HuH-7.5 (cell line): ENCODE measurements at places on chromosomes 6 and 20.

DNA sequence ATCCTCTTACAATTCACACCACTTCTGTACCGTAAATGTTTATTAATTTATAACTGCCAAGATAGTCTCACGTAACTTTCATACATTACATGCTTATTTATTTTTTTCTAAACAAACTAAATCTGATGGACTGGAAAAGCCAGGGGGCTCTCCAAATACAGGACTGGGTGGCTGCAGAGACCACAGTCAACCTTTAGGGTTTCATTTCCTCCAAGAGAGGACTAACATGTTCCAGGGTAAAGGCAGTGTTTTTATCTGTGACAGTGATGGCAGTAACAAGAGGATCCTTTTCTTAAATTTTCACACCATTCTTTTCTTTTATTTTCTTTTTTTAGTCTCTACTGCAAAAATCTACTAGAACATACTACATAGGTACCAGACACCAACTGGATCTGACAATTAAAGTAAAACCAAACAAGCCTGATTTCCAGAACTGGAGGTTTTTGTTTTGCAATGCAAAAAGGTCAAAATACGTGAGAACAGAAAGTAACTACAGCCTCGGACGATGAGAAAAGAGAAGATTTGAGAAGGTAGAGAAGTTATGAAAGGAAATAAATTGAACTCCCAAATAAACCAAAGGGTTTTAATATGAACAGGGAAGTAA, 1.2 kb downstream of the LMBRD1 start:
- DNase-seq, result no peak

DNA sequence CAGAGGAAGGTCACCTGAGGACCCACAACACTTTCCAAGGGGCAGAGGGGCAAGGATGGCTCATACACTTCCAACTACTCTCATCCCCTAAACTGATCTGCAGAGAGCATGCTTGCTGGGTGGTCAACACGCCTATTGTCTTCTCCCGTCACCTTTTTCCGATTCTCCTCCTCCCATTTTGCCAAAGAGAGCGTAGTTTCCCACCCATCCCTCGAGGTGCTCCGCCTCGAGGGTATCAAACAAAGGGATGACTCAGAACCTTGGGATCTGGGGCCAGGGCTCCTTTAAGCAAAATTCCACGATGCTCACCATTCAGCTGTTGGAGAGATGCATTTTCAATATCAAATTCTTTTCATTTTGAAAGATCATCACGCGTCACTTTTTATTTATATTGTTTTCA, 507.5 kb upstream of the SULF2 start:
- no peak for DNase-seq

- DNase-seq, result no peak
Observed at GRCh38 chr6:87541744-87542143, 48.0 kb downstream of the RARS2 start.

DNA sequence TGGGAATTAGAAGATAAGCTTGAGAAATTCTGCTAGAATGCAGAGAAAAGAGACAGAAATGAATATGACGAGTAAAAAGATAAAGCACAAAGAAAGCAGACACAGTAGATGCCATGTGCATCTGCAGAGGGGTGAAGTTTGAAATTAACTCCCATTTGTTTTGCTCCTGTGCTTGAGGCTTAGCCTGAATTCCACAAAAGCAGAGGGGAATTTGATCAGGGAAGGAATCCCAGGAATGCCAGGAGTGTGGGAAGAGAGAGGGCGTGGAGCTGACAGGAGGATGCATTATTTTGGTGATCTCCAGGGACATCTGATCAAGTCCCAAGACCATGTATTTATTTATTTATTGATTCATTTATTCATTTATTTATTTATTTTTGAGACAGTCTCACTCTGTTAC, 55.6 kb downstream of the SLC22A1 start:
- DNase-seq, result no peak

DNA sequence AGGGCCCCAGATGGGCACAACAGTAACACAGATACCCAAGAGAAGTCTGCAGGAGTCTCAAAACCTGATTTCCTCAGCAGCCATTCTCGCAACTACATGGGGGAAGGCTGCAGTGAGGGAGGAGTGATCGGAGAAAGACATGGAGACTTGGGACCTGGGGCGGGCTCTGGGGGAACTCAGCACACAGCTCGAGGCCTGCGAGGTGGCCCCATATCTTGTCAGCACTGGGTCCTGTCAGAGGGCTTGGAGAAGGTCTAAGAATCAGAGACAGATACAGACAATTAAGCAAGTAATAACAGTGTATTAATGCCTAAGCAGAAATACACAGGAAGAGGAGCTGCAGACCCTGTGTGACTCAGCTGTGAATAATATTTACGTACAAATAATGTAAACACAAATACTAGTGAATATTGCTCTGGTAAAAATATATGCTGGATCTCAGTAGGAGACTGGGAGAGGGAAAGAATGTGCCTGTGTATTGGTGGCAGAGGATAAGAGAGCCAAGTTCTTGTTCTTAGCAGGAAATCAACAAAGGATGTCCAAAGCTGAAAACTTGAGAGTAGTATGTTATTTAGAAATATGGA, 336.2 kb downstream of the ZFAND3 start:
- no peak for DNase-seq

- DNase-seq, result peak; percentile 76
Observed at GRCh38 chr20:13788167-13788834, 3.5 kb downstream of the NDUFAF5 start.

DNA sequence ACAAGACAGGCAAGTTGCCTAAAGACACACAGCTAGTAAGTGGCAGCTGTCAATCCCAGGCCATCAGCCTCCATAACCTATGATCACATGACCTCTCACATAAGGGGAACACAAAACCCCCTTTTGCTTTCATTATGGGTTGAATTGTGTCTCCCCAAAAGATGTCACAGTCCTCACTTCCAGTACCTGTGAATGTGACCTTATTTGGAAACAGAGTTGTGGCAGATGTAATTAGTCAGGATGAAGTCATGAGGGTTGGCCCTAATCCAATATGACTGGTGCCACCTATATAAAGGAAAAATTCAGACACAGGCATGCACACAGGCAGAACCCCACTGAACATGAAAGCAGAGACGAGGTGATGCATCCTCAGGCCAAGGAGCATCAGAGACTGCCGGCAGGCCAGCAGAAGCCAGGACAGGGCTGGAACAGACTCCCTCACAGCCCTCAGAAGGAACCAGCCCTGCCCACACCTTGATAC, 33.6 kb downstream of the GFOD1 start:
- no peak for DNase-seq

GRCh38 chr6:133613211-133613610, 275.7 kb upstream of the TCF21 start:
- DNase-seq, result no peak

DNA sequence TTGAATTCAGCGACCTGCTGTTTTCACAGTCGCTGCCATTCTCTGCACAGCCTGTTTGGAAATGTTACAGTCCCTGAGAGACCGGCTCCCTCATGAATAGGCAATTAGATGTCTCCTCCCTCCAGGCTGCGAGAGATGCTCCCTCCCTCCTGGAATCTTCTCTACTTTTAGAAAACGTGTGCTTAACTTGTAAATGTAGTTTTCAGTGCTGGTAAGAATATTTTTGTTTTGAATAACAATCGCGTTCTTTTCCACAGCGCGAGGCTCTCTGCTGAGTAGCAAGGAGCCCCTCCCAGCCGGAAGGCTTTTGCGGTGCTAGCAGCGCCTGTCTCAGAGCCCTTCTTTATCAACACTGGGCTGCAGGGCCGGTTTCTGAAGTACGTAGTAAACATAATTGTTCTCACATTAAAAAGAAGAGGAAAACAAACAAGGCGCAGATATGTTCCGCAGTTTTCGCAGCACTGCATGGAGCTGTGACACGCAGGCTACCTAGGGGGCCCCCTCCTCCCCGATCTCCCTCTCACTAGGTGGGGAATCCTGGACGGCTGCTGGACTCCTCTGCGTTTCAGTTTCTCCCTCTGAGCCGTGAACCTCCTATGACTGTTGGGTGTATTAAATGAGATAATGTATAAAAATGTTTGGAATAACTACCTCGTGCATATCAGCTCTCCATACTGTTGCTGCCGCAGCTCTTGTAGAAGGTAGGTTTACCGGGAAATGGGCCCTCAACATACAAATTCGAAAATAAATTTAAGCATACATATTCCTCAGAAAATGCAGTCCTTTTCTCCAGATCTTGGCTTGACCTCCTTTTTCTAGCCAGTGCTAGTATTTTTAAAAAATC, 79.0 kb upstream of the SPACA1 start:
- DNase-seq, result no peak

GRCh38 chr6:113141901-113142300, 715.2 kb upstream of the MARCKS start:
- DNase-seq, result no peak

- no peak for DNase-seq
Observed at GRCh38 chr6:131955876-131956275, 4.7 kb upstream of the CCN2 start.

DNA sequence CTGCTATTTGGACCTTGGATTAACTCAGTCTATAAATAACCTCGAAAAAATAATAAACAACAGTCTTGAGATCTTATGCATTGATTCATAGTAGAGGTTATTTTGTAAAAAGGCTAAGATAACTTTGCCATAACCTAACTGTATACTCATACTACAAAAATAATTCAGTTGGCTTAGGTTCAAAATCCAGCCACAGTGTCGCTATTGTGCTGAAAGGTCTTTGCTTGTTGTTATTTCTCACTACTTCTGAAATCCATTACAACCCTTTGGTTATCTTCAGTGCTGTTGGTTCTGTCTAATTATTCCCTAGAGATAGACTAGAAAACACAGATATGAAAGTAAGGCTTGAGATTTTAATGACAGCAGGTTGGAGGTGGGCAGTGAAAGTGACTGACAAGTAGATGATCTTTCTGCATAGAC, 74.4 kb downstream of the MKKS start:
- no peak for DNase-seq

- no peak for DNase-seq
Observed at GRCh38 chr20:911882-912600, 4.1 kb downstream of the ANGPT4 start.

- no peak for DNase-seq
Observed at GRCh38 chr20:50270034-50270395, 79.4 kb downstream of the CEBPB start.

GRCh38 chr6:5832668-5833067, 174.1 kb downstream of the NRN1 start:
- no peak for DNase-seq

- DNase-seq, result no peak
Observed at GRCh38 chr6:32854376-32855178, 585 bp downstream of the PSMB9 start.

GRCh38 chr6:7237653-7238188, 75.3 kb downstream of the SSR1 start:
- DNase-seq, result no peak

DNA sequence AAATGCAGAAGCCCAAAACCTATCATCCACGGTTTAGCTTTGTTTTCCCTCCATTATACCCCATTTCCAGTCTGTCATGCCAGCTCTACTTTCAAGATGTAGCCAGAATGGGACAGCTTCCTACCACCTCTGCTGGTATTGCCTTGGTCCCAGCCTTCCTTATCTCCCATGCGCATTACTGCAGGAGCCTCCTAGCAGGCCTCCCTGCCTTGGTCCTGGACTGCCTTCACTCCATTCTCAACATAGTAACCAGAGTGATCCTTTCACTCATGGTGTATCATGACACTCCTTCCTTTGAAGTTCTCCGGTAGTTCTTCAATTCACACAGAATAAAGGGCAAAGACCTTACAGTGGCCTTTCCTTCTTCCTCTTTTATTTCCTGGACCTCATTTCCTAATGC, 15.9 kb downstream of the TPD52L1 start:
- no peak for DNase-seq

- DNase-seq, result no peak
Observed at GRCh38 chr20:3158968-3159431, 665 bp downstream of the FASTKD5 start.

DNA sequence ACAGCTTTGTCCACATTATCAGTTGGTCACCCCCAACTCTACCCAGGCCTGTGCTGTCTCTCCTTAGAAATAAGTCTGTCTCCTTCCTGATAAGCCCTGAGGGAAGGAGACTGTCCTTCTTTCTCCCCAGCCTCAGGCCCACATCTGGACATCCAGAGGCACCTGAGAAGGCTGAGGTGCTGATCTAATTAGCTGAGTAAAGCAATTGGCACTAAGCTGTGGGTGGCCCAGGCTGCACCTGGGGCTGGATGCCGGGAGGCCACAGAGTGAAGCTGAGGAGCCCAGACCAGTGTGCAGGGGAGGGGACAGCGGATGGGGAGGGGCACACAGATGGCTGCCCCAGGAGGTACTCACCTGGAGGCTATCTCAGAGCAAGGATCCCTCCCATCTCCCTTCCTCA, 26.2 kb upstream of the BMP7 start:
- DNase-seq, result no peak

DNA sequence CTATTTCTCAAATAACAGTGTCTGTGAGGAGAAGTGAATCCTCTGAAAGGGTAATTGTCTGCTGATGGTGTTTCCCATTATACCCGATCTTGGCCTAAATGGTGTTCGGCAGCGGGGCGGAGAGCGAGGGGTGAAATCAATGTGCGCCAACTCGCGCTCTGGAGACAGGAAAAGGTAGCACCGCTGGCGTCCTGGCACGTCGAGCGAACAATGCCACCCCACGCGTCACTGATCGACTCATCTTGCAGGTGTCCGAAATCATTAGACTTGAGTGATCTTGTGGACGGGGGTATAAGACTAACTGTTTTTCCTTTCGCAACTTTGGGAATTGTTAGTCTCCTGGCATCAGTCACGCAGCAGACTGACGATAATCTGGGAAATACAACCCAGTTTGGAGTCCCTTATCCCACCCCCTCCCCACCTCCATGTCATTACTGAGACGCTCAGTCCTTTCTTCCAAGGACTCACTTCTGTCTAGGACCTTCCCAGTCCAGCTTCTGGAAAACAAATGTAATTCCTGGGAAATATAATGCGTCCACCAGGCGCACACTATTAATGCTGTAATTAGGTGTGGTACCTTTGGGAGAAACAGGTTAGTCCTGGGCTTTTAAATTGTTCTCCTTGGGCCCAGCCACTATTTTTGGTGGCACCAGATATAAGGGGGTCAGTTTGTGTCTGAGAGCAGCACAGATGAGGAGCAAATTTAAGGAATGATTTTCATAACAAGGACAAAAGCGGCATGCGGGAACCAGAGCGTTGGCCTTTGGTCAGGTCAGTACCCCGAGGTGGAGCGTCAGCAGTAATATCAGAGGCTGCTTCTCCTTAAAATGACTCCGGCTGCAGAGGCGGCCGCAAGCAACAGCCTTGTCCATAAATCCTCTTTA, 2.3 kb downstream of the LINC00237 start:
- DNase-seq, result no peak

DNA sequence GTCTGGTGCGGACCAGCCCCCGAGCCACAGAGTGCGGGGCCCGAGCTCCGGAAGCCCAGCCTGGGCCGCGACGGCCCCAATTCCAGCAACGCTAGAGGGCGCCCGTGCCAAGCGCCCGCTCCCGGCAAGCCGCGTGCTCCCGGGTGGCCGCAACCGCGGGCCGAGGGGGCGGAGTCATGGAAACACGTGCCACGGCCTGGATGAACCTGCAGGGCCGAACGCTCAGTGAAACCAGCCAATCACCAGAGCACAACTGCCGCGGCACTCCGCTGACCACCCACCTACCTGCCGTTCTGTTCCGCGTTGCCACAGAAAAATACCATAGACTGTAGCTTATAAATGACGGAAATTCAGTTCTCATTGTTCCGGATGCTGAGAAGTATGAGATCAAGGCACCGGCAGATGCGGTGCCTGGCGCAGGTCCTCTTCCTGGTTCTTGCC, 85.7 kb upstream of the FOXC1 start:
- DNase-seq, result peak; percentile 43
